Stimulated activated memory B cell treated with anti-CD40 and anti-IgM and Interleukin-4, amounts not matched to agents 10 μg/mL and 1 μg/mL and 100 μg/mL, for 72 hours (primary cell): ENCODE measurements at places on chromosomes 5 and 9.

DNA sequence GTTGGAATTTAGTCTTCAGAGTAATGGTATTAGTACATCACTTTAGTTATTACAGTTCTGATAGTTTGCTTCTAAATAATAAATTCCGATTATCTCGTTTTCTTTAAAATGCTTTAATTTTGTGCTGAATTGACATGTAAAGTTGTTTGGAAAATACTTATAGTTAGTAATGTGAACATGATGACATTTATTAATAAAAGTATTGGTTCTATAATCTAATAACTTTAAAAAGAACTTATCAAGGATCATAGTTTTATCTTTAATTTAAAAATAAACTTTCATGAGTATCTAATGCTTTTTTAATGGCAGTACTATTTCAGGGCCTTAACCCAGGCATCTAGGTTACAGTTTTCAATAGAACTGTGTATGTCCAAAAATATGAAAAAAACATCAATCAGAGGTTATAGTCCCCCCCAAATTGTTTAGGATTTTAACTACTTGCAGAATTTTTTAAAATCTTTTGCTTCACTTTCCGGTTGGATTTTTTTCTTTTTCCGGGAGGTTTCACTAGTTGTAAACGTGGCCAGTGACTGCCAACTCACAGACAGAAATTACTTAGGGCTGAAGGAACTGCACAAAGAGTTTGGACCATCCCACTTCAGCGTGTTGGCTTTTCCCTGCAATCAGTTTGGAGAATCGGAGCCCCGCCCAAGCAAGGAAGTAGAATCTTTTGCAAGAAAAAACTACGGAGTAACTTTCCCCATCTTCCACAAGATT is 680 bp downstream of the GPX8 start:
- no peak for ATAC-seq

DNA sequence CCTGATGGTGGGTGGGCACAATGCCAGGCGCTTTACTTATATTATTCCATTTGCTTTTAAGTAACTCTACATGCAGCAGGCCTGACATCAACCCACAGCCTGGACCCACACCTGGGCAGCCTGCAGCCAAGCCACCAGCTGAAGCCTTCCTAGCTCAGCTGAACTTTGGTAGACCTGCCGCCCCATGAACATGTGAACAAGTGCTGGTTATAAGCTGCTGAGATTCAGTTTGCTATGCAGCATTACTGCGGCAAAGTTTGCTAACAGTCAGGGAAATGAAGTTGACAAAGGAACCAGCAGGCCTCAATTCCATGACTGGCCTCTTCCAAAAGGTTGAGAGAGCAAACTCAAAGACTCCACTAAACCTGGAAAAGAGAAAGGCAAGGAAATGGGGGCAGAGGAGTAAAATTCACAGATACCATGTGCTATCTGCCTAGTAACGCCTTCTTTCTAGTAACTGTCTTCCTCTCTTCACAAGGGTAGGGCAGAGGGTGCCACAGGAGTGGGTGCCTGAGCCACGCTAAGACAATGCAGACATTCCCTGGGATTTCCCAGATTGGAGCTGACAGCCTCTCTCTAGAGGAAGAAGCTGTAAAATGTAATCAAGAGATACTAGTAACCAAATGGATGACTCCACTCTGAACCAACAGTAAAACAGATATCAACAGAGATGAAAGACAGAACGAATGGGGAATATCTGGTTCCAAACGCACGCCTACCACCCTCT is 2.9 kb downstream of the BOD1 start:
- no peak for ATAC-seq

- ATAC-seq, result no peak
Observed at GRCh38 chr5:113039229-113039933, 62.8 kb downstream of the DCP2 start.

DNA sequence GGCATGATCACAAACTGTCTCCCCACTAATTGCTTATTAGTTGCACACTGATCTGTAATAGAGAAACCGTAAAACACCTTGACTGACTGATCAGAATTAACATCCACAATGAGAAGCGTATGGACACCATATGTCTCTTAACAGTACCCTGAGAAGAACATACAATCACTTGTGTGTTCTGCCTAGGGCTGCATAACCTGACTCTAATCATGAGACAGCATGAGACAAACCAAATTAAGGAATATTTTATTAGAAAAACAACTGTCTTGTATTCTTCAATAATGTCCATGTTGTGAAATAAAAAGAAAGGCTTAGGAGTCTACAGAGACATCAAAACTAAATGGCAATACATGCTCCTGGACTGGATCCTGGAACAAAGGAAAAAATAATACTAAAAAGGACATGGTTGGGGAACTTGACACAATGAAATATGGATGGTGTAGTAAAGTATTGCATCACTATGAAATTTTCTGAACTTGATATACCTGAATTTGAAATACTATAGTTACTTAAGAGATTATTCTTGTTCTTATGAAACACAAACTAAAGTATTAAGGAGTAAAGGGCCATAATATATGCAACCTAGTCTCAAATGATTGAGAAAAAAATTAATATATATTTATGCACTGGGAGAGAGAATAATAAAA is 162.1 kb downstream of the CWC27 start:
- no peak for ATAC-seq

DNA sequence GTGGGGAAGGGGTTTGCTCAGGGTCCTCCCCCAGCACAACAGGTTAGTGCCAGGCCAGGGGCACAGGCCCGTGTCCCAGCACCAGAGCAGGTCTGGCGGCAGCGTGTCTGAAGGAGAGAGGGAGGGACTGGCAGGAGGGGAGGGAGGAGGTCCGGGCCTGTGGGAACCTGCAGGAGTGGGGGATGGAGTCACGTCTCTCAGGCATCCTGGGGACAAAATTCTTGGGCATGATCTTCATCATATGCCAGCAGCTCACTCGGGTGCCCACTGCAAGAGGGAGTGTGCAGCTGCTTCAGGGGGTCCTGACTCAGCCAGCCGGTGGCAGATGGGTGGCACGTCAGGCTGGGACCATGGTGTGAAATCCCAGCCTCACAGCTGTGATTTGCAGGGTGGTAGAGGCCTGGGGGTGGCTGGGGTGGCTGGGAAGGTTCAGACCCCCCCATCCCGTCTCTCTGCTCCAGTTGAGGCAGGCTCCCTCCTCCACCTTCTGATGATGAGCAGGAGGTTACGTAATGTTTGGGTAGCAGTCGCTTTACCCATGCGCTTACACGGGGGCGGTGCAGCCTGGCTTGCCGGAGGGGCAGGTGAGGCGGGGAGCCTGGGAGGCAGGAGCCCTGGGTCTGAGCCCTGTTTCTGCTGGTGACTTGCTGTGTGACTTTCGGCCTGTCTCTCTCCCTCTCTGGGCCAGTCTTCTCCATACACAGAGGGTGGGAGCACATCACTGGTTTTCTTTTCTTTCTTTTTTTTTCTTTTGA is 40.5 kb downstream of the NCS1 start:
- ATAC-seq, result peak; percentile 7

- ATAC-seq, result no peak
Observed at GRCh38 chr9:121365564-121365963, 4.5 kb downstream of the STOM start.

GRCh38 chr5:149628221-149628620 is 46.9 kb downstream of the ARHGEF37 start:
- no peak for ATAC-seq

- ATAC-seq, result peak; percentile 76
Observed at GRCh38 chr9:128684325-128685199, 4.5 kb upstream of the SET start.

- ATAC-seq, result no peak
Observed at GRCh38 chr5:83972236-83972635, 251.6 kb upstream of the HAPLN1 start.

DNA sequence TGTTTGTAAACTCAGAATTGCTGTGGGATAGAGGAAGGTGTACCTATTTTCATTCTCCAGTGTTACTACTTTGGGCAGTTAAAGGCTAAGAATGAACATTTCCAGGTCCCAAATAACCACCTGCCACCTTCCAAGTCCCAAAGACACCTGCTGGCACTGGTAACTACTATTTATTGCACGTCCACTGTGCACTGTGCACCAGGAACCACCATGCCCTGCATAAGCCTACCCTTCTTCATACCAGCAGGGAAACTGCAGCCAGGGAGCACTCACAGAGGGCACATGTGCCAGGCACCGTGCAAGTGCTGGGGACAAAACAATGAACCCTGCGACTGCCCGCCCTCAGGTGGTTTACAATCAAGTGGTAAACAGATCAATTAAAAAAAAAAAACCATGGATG is 34.9 kb downstream of the RAPGEF1 start:
- no peak for ATAC-seq

- ATAC-seq, result no peak
Observed at GRCh38 chr5:112668911-112669310, 68.8 kb upstream of the APC start.
